ENCODE measurements at places on chromosomes 6 and 20.

- DNase-seq: no peak
Observed at GRCh38 chr20:34762031-34762555, 57.9 kb downstream of the TP53INP2 start.

DNA sequence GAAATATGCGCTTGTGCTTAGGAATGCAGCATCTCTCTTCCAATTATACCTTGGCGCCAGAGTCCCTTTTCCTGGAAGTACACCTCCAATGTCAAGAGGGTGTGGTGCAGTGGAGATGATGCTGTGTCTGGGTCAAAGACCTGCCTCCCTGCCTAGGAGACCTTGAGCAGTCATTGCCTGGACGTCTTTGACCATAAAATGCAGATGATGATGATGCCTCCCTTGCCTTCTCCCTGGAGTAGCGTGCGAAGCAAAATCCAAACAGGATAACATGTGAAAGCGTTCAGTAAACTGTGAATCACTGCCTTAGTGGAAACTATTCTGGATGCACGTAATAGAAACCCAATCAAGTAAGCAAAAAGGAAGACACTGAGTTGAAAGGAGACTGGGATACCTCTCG, 97.4 kb upstream of the ARMC2 start:
- no peak for DNase-seq

DNA sequence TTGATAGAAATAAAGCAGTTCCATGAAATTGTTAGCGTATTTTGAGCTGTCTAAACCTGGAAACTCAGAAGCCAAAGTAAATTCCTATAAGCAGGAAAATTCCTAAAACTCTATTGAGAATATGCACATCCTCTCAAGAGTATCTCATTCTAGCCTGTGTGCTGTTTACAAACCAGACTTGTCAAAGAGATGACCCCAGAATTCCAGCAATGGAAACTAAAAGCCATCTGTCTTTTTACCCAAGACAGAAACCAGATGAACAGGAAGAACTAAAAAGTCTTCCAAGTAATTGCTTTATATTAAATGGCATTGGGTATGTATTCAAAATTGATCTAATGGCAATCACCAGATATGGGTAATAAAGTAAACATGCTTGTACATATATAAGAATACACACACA, 92.6 kb downstream of the COL19A1 start:
- DNase-seq: no peak

DNA sequence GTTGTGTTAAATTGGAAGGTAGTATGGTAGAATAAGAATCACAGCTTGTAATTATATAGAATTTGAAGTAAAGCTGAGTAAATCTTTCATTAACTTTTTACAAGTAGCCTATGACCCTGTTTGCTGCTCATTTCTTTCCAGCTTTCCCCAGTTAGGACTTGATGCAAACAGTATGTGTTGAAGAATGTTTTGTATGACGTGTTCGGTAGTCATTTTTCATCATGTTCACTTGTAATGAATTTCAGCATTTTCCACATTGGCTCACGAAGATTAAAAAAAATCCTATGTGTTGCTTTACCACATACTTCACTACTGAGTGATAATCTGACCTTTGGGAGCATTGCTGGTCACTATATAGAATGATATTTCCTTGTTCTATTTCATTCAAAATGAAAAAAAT, 162.4 kb downstream of the CDKAL1 start:
- DNase-seq: peak; percentile 28

- DNase-seq: no peak
Observed at GRCh38 chr20:37562695-37563480, 35.2 kb upstream of the BLCAP start.

- DNase-seq: no peak
Observed at GRCh38 chr6:127793396-127793795, 107.5 kb downstream of the THEMIS start.

GRCh38 chr6:53484476-53485280, 60.2 kb downstream of the GCLC start:
- peak; percentile 70 for DNase-seq

DNA sequence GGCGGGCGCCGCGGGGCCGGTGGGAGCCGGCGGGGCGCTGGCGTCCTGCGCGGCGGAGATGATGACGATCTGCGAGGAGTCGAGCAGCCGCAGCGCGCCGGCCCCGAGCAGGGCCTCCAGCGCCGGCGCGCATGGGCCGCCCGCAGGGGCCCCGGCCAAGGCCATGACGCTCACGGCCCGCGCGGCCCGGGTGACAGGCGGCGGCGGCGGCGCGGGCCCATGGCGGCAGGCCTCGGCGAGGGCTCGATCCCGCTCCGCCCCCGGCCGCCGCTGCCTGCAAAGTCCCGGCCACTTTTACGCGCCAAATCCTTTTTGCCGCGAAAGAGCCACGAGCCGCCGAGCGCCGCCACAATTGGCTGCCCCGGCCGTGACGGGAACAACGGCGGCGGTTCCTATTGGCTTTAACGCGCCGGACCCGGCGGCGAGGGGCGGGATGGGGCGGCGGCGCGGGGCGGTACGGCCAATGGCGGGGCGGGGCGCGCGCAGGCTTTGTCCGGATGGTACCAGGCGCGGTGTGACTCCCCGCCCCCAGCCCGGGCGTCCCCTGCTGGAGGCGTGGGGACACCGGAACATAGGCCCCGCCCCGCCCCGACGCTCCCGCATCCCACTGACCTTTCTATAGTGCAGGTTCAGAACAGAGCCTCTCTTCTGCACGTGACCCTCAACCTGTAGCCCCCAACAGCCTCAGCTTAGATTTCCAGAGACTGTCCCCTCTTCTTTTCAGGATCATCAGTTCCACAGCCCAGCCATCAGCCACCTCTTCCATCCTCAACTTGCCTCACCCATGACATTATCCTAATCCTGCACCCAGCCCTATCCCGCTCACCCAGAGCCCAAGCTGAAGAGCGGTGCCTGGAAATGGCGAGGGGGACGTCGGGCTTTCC, at the start of gene E2F1:
E2F1 (minus strand) TSS at position 286 of the 884 bp plus-strand sequence; CDS start at position 165, 121 bp downstream.
- DNase-seq: peak; percentile 91

GRCh38 chr6:56849896-56850295, 105.0 kb upstream of the BEND6 start:
- peak; percentile 67 for DNase-seq

- no peak for DNase-seq
Observed at GRCh38 chr6:4636881-4637224, 139.4 kb upstream of the CDYL start.

DNA sequence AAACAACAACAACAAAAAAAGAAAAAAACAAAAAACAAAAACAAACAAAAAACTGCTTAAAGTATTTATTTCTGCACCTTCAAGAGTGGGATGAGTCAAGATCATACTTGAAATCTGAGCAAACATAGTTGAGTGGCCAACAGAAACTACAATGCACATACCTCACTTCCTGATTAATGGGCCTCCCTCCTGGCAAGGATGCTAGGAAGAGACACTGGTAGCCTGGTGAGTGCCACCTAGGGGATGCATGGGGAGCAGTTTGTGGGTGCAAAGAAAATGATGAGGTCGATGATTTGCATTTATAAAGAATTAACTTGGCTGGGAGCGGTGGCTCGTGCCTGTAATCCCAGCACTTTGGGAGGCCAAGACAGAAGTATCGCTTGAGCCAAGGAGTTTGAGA, 808.1 kb downstream of the MAFB start:
- no peak for DNase-seq

GRCh38 chr6:117483004-117483644, 650 bp downstream of the DCBLD1 start:
- no peak for DNase-seq

Data from brain microvascular endothelial cell (primary cell).